ENCODE measurements at places on chromosomes 5 and 9.

DNA sequence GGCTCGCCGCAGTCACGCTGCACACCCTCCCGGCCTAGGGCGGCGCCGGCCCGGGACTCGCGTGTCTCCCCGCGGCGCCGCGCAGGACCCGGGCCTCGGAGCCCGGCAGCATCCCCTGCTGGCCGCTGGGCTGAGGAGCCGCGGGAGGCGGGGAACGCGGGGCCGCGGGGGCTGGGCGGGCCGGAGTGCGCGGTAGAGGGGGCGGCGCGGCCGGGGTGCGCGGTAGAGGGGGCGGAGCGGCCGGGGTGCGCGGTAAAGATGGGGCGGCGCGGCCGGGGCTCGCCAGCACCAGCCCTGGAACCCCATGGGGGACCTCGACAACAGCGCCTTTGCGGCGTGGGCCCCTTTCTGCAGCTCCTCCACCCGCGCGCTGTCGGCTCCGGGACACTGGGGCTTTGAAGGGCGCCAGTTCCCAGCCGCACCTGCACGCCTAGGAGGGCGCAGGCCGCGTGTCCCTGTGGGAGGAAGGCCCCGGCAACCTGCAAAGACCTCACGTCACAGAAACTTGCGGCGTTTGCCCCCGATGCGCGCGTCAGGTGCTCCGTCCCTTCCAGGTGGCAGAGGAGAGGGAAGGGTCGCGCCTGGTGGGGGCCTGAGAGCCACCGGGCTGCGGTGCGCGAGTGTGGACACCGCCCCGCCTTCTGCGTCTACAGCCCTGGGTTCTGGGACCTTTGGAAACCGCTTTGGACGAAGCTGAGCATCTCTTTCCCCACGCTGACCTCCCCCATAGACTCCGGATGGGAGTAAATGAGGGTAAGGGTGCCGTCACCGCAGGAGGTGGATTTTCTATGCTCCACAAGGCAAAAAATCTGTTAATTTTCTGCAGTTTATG, 49.6 kb downstream of the NSUN2 start:
- DNase-seq = no peak

- no peak for DNase-seq
Observed at GRCh38 chr5:147532156-147532555, 22.3 kb upstream of the DPYSL3 start.

DNA sequence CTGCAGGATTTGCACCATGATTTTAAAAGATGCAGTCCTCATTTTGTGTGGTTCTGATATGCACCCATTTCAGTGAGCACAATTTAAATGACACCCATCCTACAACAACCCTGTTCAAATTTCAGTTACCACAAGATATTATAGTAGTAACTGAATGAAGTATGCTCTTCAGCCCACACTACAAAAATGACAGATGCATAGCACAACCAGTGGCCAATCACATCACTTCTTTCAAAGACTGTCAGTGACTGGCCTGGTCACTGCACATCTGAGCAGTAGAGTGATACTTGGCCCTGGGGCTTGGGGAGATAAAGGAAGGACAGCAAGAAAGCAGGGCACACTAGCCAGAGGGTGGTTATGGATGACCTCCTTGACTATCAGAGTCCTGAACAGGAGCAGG, 19.8 kb upstream of the IFNK start:
- no peak for DNase-seq

- peak; percentile 67 for DNase-seq
Observed at GRCh38 chr9:122332083-122332482, 38.7 kb upstream of the PTGS1 start.

DNA sequence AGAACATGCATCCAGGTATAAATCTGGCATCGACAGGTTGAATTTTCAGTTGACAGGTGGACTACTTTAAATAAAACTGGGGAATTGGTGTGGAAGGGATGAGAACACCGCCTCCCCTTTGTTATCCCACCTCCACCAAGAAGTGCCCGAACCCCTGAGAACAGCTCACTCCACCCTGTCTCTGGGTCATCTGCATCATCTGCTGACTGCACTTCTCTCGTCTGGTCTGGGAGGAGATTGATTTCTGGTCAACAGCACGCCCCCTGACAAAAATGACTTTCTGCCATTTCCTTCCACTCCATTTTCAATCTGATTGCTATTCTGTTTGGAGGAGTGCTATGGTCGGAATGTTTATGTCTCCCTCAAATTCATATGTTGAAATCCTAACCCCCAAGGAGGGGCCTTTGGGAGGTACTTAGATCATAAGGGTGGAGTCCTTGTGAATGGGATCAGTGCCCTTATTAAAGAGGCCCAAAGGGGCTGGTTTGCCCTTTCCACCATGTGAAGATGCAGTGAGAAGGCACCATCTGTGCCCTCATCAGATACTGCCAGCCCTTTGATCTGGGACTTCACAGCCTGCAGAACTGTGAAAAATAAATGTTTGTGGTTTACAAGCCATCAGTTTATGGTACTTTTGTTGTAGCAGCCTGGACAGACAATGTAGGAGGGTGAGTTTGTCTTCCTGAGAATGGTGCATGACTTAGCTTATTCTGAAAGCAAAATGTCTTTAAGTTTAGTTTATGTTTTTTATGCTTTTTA, 145.7 kb downstream of the EGFLAM start:
- DNase-seq = no peak

- DNase-seq = no peak
Observed at GRCh38 chr9:136795000-136795348, 1.2 kb upstream of the CCDC183 start.

DNA sequence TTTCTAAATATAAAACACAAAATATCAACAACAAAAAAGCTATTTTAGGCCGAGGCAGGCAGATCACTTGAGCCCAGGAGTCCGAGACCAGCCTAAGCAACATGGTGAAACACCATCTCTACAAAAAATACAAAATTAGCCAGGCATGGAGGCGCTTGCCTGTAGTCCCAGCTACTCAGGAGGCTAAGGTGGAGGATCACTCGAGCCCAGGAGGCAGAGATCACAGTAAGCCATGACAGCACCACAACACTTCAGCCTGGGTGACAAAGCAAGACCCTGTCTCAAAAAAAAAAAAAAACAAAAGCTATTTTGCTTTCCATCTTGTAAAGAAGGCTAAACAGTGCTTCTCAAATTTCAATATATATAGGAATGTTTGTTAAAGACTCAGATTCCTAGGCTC, 11.3 kb downstream of the C5orf15 start:
- no peak for DNase-seq

DNA sequence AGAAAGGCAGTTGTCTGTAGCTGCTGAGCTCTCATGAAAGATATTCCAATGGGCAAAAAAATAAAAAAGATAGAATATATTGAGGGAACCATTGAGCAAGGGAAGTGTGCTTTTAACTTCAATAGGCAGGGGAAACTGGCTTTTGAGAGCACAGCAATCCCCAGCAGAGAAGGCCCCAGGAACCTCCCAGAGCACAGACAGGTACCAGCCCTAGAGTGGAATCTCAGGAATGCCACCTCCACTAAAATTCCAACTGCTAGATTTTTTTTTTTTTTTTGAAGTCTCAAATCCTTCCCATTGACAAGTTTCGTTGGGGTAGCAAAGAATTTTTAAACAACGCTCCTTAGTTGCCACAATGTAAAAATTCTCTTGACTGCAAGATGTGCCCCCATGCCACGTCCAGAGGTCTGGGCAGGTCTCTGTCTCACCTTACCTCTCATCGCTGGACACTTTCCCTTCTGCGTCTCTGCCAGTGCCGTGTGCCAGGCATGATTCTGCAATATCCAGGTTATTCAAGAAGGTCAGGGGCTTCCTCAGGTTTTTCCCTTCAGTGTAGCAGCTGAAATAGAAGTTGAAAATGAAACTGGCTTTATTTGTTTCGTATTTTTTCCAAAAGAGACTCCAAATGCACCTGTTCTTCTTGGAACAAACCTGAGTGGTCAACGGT, 64.2 kb upstream of the IRX1 start:
- no peak for DNase-seq

DNA sequence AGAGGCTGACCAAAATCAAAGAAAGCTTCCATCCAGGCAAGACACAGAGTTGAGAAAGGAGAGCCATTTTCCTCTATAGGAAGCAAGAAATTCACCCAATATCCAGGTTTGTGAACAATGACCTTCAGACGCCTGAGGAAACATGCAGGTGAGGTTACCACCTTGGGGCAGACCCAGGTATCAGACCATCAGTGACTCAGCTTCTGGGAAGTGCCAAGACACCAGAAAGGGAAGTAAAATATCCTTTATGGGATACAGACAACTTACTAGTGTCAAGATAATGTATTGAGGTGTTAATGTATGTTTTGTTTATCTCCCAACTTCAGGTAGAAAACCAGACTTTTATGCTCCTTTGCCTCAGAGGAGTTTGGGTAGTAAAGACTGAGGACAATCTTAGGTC, 2.2 kb upstream of the DTWD2 start:
- no peak for DNase-seq

DNA sequence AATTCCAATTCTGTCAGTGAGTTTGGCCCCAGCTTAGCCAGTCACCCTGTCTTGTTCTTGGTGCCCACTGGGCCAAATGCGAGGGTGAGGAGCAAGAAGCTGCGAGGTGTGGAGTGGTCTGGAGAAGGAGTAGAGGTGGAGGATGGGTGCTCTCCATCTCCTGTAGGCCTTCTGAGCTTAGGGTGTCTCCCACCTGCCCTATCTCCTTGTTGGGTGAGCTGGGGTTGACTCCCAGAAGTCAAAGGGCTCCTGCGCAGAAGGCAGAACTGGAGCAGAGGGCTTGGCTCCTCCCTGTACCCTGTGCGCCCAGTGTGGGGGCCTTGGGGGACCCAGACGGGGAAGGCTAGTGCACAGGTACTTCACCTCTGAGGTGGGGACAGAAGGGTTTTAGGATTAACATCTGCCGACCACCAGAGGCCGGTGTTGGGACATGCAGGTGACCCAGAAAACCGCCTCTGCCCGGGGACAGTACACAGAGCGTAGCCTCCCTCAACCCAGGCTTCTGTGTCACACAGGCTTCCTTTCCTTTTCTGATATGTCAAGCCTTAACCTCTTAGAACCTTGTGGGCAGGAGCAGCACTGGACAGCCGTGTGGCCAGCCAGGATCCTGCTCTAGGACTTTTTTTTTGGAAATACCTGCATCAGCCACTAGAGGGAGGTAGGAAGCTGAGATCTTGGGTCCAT, 16.9 kb downstream of the IL5 start:
- DNase-seq = peak; percentile 60

DNA sequence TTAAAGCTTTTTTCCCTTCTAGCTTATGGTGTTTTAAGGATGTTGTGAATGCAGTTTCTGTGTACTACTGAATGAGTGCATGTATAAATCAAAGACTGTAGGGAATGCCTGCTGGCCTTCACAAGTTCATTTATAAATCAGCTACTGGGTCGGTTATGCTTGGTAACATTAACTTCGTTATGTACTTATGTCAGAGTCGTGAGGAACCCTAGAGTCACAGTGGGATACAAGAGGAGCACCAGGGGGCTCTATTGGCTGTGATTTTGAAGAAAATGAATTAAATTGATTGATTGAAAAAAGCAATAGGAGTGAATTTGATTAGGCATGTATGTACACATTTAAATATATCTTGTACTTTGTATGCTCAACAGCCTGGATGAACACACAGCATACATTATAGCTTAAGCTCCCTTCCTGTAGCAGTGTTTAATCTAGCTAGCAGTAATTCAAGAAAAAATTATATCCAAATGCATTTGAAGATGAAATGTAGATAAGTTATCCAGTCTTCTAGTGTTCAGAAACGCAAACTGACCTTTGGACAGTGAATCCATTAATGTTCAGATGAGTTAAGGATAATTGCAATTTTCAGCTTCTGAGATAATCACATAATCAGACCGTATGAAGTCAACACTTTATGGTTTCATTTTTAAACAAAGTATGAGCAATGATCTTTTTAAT, 204.2 kb downstream of the KDM4C start:
- DNase-seq = no peak

DNA sequence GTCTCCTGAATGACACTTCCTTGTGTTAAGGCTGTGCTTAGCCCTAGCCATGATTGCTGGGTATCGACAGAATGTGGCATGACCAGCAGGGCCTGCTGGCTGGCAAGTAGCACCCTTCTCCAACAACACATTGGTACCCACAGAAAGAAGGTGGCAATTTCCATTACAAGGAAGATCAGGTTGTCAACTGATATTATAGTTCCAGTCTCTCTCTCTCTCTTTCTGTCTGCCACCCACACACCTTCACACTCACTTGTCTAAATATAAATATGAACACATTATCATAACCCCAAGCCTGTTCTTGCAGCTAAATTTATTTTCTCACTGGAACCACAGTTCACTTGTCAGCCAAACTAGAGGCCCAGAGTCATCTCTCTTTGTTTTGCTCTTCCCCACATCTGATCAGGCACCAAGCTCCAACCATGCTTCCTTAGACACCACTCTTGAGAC, 408.1 kb upstream of the PIK3R1 start:
- DNase-seq = no peak

- no peak for DNase-seq
Observed at GRCh38 chr5:72300590-72301339, 19.3 kb downstream of the MRPS27 start.

DNA sequence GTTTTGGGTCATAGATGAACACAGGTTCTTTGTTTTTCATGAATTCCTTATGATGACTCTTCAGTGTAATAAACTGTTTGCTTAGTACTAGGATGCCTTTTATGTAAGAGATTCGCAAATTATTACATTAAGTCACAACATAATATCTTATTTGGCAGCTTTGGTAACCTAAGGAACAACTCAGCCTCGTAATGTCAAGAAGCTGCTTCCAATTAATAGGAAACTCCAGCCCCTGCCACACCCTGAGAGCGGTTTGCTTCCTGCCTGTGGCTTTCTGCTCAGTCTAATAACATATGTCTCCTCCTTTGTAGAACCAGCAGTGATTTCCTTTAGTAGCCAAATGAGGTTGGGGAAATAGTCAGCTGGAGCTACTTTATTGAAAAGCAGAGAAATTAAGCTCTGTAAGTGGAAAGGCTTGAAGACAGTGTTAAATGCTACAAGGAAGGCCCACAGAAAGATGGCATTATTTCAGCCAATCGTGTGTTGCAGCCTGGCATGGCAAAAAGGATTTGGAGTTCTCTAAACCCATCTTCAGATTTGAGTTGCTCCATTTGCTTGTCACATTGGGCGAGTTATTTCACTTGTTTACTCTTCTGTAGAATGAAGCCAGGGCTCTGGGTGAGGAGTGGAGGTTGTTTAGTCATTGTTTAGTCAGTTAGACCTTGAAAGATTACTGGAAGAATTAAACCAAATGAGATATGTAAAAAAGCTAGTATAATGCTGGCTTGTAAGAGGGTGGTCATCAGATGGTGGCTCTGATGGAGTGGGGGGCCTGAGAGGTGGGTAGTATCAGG, 54.1 kb downstream of the MTAP start:
- DNase-seq = no peak

- no peak for DNase-seq
Observed at GRCh38 chr5:40600383-40600782, 79.3 kb upstream of the PTGER4 start.

DNA sequence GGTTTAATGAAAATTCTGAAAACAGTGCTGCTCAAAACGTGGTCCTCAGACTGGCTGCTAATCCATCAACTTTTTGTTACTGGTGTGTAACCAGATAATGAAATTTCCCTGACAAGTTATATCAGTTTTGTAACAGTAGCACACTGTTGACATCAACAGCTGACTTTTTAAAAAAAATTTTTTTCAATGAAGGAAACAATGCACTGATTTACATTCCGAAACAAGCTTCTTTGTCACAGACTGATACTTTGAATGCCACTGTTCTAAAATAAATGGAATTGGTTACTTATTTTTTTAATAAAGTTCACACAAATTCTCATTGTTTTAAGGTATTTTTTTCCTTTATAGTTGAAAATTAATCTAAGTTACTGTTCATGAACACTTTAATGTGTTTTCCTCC, 169.1 kb downstream of the NIPBL start:
- DNase-seq = no peak

Measured in Kasumi-1 (cell line).